ENCODE measurements at places on chromosomes 1 and 21.

DNA sequence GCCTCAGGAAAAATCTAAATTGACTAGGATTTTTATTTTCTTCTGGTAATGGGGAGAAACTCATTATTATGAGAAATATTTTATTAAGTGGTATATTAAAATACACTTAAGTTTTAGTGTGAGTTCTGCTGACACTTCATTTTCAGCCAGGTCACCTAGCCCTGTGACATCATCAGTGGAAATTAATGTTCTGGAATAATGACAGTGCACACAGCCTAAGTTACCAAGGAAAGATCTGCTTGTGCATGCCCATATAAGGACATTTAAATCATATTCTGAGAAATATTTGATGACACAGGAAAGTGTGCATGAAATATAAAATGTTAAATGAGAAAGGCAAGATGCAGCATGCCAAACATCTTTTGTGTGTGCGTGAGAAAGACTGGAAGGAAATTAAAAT is 102.0 kb downstream of the KIF14 start:
- DNase-seq: no peak

DNA sequence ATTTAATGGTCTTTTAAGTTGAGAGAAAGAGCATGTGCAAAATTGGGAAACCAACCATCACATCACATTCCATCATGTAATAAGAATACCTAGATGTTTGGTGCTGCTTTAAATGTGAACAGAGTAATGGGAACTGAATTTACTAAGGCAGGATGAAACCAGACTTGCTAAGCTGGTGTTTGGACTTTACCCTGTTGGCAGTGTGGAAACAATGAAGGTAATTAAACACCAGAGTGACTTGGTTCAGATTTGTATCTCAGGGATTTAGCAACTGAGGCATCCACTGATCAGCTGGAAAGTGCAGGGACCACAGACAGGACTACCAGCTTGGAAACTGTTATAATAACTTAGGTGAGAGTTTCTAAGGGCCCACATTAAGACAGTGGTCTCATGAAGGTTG is 263.4 kb downstream of the OLFM3 start:
- DNase-seq: no peak

DNA sequence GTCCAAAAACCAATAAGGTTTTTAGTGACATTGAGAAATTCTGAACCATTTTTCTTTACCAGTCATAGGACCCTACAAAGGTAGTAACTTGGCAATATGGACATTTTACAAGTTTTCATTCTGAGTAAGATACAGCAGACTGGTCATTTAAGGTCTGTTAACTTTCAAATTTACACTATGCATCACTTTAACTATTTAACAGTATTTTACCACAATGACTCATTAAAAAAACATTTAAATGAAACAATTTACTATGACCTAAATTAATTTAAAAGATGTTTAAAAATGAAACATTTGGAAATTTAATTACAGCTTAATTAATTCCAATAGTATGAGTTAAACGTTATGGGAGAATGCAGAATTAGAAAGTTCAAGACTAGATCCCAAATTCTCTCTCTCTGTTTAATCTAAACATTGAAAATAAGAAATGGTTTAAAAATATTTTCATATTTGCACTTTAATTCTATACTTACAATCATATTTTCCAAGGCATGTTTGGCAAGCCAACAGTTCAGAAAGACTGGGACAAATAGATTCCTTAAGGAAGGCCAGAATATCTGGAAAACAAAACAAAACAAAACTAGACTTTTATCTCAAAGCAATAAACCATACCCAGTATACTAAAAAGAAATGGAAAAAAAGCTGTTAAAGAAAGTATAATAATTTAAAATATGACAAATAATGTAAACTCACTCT is 140.9 kb downstream of the KCNT2 start:
- no peak for DNase-seq

DNA sequence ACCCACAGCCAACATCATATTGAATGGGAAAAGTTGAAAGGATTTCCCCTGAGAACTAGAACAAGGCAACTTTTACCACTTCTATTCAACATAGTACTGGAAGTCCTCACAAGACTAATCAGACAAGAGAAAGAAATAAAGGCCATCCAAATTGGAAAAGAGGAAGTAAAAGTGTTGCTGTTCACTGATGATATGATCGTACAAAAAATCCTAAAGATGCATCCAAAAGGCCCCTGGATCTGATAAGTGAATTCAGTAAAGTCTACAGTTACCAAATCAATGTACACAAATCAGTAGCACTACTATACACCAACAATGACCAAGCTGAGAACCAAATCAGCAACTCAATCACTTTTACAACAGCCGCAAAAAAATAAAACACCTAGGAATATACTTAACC is 28.3 kb downstream of the RAB3GAP2 start:
- DNase-seq: no peak

DNA sequence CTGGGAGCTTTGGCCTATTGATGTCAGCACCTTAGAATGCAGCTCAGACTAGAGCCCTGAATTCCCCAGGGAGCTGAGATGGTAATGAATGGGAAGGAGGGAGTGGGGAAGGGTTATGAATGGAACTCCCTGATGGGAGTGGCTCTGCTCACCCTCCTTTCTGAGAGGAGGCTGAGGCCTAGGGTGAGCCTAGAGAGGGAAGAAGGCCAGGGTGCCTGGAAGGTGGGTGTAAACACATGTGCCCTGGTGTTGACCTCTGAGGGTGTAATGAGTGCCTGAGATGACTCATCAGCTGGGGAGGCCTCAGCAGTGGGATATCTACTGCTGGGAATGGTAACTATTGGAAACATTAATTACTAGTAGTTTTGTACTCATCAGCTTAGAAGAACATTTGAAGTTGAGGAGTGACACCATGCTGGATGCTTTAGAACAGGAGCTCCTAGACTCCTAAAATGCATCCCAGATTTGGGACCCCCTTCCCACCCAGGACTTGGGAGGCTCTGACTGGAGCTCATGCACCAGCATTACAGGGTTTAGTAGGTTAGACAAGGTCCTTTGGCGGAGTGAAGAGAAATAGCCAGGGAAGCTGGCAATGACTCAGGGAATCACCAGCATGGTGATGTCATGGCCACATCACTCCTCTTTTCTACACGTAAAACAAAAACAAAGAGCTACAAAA is 16.0 kb upstream of the PIGV start:
- no peak for DNase-seq

DNA sequence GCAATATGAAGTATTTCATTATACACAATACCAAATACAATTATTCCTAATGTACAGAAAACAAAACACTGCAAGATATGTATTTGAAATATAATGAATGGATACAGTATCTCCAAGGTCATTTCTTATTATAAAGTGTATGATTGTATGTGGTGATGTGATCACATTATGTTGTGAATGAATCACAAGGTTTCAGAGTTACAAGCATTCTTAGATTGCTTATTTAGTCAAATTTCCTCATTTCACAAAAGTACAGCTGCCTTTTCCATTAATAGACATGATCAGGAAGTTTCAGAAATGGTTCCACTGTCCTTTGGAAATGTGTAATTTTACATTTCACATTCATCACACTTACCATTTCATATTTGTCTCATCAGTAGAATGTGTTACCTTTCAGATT is 28.3 kb upstream of the NEK7 start:
- no peak for DNase-seq
